ENCODE measurements at places on chromosomes 7 and 10.

DNA sequence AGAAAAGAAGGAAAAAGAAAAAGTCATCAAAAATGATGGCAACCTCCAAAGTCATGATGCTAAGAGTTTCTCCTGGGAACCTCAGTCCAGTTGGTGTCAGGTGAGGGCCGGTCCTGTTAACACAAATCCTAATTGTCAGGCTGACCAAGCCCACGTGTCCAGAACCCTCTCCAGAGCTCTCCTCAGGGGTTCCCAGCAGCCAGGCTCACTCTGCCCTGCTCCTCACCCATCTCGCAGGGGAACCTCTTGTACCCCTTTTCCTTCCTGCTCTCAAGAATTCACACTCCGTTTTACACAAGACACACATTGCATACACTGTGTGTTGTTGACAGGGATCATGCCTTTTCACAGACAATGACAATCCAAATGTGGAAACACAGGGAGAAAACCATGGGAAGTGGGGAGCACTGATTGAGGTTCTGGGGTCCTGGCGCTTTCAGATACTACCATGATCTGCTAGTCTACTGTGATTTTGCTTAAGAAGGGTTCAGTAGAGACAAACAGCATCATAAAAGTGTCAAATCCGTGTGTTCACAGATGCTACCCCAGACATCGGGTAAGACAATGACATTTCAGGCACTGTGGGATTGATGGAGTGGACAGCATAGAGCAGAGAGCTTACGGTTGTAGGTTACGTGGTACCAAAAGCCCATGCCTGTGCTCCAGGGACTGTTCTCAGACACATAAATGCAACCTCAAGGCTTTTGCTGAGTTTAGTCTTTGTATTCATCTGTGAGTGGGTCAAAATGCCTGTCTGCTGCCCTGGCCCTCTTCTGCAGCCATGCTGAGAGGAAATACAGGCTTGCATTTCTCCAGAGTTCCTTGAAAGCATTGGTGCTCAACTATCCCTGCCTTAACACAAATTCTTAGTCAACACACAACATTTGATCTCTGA is 16.0 kb downstream of the IL2RA start:
- no peak for DNase-seq

DNA sequence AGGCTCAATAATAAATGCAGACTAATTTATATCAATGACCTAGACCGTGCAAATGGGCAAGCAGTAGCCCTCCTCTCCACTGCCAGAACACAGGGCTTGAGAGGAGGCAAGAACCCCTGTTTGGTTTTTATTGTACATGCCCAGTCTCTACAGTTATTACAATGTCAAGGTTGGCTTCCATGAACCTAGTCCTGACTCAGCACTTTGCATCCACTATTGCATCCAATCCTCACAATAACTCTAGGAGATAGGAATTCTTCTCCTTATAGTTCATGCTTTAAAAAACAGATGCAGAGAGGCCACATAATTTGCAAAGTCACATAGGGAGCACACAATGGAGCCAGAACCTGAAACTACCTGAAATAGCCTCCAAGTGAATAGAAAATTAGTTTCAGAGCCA is 7.0 kb upstream of the COL13A1 start:
- DNase-seq = no peak

DNA sequence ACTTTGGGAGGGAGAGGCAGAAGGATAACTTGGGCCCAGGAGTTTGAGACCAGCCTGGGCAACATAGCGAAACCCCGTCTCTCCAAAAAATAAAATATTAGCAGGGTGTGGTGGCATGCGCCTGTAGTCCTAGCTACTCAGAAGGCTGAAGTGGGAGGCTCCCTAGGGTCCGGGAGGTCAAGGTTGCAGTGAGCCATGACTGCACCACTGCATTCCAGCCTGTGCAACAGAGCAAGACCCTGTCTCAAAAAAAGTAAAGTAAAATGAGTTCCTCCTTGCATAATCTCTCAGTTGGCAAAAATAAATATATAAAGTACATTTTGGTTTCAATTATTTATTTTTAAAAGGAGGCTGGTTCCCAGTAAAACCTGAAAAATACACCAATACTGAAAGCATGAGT is 11.8 kb downstream of the NANOS1 start:
- no peak for DNase-seq

- no peak for DNase-seq
These were observed 87.0 kb upstream of the KMT2E start for GRCh38 chr7:104927055-104927454.

DNA sequence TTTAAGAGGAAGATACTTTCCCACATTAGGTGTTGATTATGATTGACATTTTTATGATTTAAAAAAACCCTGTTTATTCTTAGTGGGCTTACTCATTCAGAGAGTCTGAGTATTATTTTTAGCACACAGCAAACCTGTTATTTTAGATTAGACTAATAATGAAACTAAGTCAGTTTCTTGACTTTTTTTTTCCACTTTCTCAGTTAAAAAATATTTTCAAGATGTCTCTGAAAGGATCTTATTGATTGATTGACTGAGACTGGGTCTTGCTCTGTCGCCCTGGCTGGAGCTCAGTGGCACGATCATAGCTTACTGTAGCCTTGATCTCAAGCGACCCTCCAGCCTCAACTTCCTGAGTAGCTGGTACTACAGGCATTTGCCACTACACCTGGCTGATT is 20.4 kb upstream of the INPP5F start:
- DNase-seq = no peak

GRCh38 chr7:51027106-51027934 is 244.6 kb upstream of the GRB10 start:
- DNase-seq = no peak

DNA sequence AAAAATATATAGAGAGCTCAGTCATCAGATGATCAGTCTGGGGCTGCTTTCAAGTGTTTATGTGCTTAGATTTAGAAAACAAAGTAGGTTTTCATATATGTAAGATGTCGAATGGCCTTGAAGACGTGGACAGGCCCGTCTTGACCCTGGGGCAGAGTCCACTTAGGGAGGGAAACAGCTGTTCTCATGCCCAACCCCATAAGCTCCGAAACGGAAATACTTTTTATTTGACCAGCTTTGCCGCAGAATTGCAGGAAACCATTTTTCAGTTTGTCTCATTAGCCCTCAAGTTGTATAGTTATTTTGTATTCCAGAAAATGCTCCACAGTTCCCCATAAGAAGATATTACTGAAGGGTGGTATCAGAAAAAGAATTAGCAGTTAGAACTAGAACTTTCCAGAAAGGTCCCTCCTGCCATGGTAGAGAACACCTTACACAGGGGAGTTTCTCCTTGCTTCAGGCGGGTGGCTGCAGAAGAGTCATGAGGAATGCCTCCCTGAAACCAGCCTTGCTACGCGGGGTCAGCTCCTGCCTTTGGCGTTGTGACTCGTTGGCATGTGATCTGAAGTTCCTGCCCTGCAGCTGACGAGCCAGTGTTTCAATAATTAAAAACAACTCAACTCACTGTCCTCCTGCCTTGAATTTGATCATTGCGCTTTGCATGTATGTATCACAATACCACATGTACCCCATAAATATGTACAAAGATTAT is 192.7 kb downstream of the CELF2 start:
- no peak for DNase-seq

GRCh38 chr7:42024537-42024936 is 212.5 kb downstream of the GLI3 start:
- DNase-seq = no peak

DNA sequence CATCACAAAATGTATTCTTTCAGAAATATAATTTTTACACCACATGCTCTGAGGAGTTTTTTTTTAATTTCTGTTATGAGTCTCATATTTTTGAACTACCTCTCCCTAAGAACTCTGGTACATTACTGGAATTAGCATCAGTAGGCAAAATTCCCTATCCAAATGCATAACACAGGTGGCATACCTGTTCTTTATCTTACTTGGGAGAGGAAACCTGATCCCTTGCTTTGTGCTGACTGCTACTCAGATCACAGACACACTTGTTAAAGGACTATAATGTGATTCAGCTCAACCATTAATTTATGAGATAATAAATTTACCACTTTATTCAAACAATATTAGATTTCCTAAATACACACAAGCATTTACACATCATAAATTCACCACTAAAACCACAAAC is 617.2 kb downstream of the GRM8 start:
- no peak for DNase-seq

DNA sequence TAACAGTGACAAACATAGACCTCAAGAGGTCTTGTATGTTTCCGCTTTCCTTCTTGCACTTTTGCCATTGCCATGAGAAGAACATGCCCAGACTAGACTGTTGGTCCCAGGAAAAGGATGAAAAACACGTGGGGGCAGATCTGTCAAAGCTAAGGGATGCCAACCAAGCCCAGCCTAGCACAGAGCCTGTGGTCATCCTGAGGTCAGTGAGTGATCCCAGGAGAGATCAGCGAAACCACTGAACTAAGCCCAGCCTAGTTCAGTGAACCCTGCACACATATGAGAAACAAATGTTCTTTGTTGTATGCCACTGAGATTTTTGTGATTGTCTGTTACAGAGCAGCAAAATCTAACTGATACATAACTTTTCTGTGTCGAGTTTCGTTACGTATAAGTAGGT is 718.8 kb downstream of the MAGI2 start:
- no peak for DNase-seq

- DNase-seq = no peak
These were observed 5.7 kb downstream of the ELN start for GRCh38 chr7:74033372-74034311.

- DNase-seq = peak; percentile 99
These were observed 2.6 kb downstream of the PSMG3 start for GRCh38 chr7:1567049-1567771.

- DNase-seq = peak; percentile 13
These were observed 231.3 kb upstream of the NPY start for GRCh38 chr7:24052572-24053260.

DNA sequence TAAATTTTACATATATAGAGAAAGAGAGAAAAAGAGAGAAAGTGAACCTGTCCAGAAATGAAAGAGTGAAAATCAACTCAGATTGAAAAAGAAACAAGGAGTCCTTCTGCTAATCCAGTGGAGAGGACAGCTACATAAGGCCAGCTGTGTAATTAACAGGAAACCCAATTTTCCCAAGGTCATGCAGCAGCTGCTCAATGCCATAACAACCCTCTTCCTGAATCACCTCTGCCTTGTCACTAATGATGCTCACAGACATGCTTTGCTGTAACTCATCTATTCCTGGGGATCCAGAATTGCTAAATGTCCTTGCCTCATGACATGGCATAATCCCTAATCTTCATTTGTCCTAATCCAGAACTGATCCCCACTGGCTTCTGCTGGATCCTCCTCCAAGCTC is 288.6 kb downstream of the NEBL start:
- no peak for DNase-seq

DNA sequence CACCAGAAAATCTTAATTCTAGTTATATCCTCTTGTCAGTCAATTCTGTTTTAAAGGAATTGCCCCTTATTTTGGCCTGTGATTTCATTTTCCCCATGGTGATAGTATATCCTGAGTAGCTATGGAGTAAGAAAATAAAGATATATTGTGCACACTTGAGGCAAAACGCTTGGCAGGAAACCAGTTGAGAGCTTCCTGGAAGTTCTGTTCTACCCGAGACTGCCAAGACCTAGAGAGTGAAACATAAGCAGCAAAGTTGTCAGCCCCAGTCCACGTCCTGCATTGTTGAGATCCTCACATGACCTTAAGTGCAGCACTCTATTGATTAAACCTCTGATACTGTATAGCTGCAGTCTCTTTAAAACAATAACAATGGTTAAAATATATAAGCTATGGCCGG is 235.2 kb downstream of the CDC14C start:
- DNase-seq = no peak

- DNase-seq = no peak
These were observed 204.4 kb downstream of the TPST1 start for GRCh38 chr7:66409493-66409892.

DNA sequence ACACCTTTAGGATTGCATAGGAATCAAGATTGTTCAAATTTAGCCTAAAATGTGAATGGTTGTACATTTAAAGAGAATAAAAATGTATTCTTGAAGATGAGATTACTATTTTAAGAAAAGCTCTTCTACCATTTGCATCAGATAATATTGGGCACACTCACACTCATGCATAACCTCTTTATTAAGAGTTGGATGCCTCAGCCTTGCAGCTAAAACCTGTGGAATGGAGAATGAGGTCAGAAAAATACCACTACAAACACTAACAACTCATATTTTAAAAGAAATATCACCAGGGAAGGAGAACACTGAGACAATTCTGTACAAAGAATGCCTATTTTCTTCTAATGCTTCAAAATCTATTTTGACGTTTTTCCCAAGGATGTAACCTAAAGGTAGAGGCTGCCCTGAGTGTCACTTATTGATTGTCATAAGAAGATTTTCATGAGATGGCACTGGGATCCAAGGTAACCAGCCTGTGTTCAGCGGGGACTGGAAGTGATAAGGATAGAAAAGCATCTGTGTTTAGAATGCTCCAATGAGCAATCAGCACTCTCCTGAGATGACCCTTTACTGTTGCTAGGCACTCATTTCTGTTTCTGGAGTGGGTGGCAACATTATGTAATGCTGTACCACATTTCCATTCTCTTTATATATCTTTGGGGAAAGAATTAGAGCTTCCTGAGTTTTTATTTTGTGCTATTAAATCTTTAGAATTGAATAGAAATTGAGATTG is 26.6 kb downstream of the REEP3 start:
- DNase-seq = no peak

GRCh38 chr10:9230625-9231024 is 1176.1 kb downstream of the GATA3 start:
- DNase-seq = no peak

- DNase-seq = no peak
These were observed 93.4 kb upstream of the PARD3 start for GRCh38 chr10:34908481-34908880.

GRCh38 chr7:84102213-84102612 is 92.4 kb downstream of the SEMA3A start:
- no peak for DNase-seq

DNA sequence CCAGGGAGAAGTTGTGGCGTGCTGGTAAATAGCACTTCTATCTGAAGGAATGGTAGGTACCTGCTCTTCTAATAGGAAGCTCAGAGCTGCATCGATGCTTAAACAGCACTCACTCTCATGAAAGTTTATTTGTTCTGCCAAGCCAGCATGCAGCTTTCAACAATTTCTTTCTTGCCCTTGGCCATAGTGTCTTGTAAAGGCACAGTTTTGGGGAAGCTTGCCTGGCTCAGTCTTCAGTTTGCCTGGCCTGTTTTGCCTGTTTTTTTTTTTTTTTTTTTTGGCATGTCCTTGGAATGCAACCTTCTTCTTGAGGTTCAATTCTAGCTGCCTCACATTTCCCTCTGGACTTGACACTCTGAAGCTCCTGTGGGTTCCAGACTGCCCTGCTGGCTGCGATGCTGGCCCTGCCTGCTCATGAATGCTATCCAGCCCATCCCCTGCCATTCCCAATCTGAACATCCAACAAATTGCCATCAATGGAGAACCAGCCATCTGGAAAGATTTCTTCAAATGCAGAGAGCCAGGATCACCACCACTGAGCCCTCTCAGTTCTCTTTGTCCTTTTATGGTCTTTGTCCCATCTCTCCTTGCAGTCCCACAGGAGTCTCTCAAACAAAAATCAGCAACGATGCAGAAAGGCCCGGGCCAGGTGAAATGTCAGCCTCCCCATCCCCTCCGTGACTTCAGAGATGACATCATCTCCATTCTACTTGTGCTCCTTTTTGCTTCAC is 133.9 kb downstream of the ANLN start:
- DNase-seq = no peak

Measured in H54 (cell line).